Left ventricle myocardium inferior (tissue), 1 donor: ENCODE measurements at places on chromosomes 7 and 10. TPM values are rescaled to one million over a fixed set of nuclear protein-coding genes. Genes with fewer than 3 reads are reported as not detected.
A peak's percentile ranks its signal among the peaks of the same experiment; 100 is the strongest.

Gene KCNMA1
- total RNA-seq: 1.8 TPM

Gene HHEX
- 2.1 TPM for total RNA-seq

Gene CYP3A4
- total RNA-seq: not detected

Gene PPP1R17
- total RNA-seq: not detected

Gene ZNF277
- total RNA-seq: 14.6 TPM

Gene TMEM184A
- 0.36 TPM for total RNA-seq

DNA sequence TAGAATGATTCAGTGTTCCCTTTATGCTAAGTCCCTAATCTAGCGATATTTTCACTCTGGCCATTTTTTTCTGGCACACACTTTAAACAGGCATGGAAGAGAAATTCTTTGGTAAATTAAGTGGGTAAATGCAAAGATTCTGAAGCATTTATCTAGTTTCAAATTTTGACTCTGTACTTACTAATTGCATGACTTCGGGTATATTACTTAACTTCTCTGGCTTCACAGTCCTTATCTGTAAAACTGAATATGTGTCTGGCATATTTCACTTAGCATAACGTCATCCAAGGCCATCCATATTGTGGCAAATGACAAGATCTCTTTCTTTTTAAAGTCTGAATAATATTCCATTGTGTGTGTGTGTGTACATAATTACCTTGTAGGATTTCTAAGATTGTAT lies 114.5 kb downstream of the MBL2 start:
- DNase-seq: no peak

GRCh38 chr7:37320140-37320847 lies 128.4 kb downstream of the ELMO1 start:
- DNase-seq: no peak

GRCh38 chr10:14129770-14130169 lies 201.0 kb downstream of the FRMD4A start:
- no peak for DNase-seq

Gene SEMA4G
- 0.52 TPM for total RNA-seq

Gene GDF2
- total RNA-seq: not detected

- no peak for DNase-seq
Measured at GRCh38 chr7:112881-113280, 79.5 kb upstream of the FAM20C start.

Gene OR2A1
- total RNA-seq: not detected

DNA sequence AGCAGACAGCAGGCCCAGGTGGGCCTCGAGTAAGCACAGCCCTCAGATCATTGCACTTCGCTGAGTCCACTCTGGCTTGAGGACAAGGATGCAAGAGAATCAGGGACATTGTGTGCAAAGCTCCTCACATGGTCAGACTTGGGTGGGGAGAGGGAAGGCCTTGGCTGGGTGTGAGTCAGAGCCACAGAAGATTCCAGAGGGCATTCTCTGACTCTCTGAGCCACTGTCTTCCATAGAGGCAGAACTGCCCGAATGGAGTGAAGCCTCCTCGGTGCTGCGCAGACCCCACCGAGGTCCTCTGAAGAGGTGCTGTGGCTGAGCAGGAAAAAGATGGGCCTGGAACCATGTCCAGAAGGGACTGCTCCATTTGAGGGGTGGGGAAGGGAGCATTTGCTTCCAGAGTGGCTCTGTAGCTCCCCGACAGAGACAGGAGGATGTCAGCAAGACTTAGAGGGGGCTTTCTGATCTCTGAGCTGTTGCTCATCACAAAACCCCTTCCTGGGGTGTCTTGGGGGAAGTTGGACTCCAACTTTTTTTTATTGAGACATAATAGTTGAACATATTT lies 120.8 kb downstream of the PTPN20 start:
- DNase-seq: no peak

- no peak for DNase-seq
Measured at GRCh38 chr10:62528441-62528840, 154.3 kb downstream of the ZNF365 start.

- peak; percentile 8 for DNase-seq
Measured at GRCh38 chr10:71236286-71236685, 23.9 kb downstream of the UNC5B start.

DNA sequence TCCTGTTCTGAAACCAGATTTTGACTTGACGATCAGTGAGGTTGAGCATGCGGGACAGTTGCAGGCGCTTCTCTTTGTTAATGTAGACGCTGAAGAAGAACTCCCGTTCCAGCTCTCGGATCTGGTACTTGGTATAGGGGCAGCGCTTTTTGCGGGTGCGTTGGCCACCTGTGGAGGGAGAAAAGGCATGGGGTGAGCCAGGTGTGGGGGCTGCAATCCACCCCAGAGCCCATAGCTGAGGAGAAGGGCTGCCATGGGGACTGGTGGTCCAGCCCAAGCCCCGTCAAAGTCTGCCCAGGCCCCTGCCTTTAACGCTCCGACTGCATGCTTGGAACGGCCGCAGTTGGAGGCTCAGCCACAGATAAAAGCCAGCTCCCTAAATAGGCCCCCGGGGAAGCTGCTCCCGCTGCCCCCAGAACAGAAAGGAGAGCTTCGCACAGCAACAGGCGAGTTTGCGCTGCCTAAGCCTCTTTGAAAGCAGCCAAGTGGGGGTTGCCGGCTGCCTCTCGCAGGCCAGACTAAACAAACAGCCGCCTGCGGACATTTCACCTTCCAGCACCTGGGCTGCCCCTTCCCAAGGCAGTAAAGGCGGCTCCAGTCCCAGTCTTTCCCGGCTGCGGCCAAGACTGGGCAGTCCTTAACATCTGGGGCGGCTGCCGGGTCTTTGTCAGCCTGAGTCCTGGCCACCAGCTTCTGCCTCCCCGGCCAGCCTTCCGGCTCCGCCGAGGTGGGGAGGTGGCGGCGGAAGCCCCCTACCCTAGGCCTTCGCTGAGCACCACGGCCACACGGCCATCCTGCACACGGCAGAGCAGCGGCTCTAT lies 2.0 kb downstream of the HOXA11 start:
- DNase-seq: no peak
